SHP77 (cell line): ENCODE measurements at places on chromosomes 4 and X.

- DNase-seq = no peak
Measured at GRCh38 chr4:101277671-101278070, 69.7 kb downstream of the PPP3CA start.

GRCh38 chrX:65932173-65933084 lies 107.5 kb downstream of the VSIG4 start:
- no peak for DNase-seq

DNA sequence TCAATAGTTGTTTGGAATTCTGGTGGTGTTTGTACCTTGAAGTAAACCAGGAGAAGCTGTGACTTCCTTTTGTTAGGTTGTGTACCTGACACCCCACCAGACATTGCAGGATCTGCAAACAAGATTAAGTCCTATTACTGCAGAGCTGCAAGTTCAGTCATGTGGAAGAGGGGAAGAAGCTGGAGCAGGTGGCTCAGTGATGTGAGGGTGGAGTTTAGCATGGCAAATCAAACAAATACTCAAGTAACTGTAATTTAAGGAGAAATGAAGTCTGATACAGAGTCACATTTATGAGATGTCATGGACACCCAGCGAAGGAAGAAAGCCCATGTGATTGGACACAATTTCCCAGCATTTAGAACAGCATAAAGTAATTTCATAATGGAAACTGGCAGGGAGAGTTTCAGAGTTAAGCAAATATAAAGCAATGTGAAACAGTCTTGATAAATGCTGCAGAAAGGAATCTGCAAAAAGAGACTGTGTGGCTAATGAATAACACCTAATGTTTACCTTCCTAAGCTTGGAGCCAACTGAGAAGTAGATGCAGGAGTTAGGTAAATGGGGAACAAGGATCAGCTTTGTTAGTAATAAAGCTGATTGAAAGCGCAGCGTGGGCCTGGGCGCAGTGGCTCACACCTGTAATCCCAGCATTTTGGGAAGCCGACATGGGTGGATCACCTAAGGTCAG lies 249.1 kb downstream of the GBA3 start:
- DNase-seq = no peak

GRCh38 chrX:154516656-154517100 lies 646 bp upstream of the FAM3A start:
- no peak for DNase-seq

GRCh38 chr4:78162821-78163220 lies 105.7 kb downstream of the FRAS1 start:
- DNase-seq = no peak

GRCh38 chr4:11451716-11452115 lies 23.0 kb upstream of the HS3ST1 start:
- DNase-seq = no peak

DNA sequence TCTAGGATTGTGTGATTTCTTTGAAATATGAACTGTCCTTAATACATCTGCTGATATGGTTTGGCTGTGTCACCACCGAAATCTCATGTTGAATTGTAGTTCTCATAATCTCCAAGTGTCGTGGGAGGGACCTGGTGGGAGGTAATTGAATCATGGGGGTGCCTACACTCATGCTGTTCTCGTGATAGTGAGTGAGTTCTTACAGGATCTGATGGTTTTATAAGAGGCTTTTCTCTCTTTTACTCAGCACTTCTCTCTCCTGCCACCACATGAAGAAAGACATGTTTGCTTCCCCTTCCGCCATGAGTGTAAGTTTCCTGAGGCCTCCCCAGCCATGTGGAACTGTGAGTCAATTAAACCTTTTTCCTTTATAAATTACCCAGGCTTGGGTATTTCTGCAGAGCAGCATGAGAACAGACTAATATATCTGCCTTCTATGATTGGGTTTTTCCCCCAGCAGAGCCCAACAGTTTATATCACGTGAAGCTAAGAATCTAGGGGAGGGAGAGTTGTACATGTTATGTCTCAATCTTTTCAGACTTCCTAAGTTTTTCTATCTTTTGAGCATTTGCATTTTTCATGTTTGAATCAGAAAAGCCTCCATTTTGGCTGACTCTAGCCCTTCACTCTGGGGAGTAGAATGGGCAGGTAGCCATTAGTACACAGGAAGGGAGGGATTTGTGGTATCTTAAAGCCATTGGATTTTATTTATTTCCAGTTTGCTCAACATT lies 58.9 kb downstream of the PLAC1 start:
- no peak for DNase-seq

GRCh38 chrX:3609810-3610209 lies 103.6 kb downstream of the PRKX start:
- DNase-seq = no peak

GRCh38 chr4:94634271-94634670 lies 123.5 kb upstream of the BMPR1B start:
- DNase-seq = no peak

DNA sequence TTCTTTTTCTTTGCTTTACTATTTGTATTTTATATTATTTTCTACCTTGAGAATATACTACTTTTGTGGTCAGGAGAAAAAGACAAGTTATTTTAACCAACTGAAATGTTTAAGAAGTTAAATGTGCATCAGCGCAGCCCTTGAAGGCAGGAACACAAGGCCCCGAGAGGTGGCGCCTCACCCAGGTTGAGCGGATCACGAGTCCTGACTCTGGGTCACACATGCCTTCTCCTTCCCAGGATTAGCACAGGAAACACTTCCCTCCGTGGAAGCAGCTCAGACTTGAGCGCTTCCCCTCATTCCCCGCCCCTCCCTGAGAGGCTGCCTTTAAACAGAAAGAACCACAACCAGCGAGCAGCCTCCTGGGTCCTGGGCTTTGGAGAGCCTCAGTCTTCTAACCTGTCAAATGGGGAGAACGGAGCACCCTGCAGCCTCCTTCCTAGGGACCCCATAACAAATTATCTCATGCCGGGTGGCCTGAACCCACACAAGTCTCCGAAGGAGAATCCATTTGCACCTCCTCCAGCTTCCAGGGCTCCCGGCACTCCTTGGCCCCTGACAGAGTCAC lies 217.6 kb downstream of the AFAP1 start:
- DNase-seq = no peak

DNA sequence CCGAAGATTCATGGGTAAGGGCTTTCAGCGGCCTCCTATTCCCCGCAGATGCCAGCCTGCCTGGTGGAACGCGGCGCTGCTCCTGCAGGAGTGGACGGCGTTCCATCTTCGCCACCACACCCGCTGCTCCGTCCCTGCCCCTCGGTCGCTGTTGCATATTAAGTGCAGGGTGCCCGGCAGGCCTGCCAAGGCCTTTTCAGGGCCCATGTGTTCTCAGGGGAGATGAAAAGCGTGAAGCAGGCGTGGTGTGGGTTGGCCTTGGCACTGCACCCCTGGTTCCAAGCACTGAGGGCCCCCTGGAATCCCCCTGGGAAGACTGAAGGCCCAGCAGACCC lies 52.0 kb downstream of the SORCS2 start:
- DNase-seq = no peak

- no peak for DNase-seq
Measured at GRCh38 chrX:35622040-35622439, 176.1 kb upstream of the MAGEB16 start.

GRCh38 chrX:10884246-10884645 lies 226.9 kb upstream of the HCCS start:
- DNase-seq = no peak

GRCh38 chr4:100736641-100737451 lies 219.0 kb upstream of the EMCN start:
- no peak for DNase-seq

GRCh38 chr4:81682492-81682891 lies 210.8 kb upstream of the RASGEF1B start:
- no peak for DNase-seq

DNA sequence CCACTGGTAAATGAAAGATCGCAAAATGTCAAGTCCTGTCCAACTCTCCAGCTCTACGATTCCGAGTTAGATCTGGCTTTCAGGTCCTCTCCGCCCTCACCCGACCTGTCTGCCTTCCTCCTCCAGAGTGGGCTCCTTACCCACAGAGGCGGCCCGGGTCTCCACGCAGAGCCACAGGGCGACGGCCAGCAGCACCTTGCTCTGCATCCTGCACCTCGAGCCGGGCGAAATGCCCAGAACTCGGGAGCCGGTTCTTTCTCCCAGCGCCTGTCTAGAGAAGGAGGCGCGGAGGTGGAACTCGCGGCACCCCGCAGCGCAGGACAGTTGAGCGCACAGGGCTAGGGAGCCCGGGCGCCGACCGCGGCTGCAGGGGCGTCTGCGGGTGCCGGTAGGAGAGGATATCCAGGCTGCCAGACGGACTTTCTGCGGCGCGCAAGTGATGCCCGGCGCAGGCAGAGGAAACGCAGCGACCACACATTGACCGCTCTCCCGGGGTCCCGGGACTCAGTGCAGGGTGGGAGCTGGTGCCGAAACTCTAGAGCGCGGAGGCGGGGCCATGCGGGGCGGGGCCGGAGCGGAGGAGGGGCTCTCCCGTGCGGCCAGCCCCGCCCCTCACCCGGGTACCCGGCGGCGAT lies at the start of gene KDR:
Gene KDR, minus strand, starts transcription at position 509 of the 635 bp plus-strand sequence. Its CDS starts 302 bp downstream, at position 207.
- no peak for DNase-seq

DNA sequence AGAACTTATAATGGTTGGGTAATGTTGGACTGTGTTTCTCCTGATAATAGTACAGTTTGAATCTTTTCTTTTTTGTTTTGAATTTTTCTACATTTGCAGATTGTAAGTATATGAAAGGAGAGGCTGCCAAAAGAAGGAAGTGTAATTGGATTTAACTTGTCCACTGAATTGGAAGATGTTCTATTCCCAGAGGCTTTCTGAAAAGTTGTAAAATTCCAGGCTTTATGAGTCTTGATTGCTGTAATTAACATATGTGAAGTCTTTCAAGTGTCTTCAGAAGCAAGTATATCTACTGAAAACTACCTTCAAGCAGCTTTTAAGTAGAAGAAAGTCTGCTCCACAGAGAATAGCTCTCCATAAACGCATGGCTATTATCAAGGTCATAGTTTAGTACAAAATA lies 2456.4 kb downstream of the PCDH7 start:
- no peak for DNase-seq

DNA sequence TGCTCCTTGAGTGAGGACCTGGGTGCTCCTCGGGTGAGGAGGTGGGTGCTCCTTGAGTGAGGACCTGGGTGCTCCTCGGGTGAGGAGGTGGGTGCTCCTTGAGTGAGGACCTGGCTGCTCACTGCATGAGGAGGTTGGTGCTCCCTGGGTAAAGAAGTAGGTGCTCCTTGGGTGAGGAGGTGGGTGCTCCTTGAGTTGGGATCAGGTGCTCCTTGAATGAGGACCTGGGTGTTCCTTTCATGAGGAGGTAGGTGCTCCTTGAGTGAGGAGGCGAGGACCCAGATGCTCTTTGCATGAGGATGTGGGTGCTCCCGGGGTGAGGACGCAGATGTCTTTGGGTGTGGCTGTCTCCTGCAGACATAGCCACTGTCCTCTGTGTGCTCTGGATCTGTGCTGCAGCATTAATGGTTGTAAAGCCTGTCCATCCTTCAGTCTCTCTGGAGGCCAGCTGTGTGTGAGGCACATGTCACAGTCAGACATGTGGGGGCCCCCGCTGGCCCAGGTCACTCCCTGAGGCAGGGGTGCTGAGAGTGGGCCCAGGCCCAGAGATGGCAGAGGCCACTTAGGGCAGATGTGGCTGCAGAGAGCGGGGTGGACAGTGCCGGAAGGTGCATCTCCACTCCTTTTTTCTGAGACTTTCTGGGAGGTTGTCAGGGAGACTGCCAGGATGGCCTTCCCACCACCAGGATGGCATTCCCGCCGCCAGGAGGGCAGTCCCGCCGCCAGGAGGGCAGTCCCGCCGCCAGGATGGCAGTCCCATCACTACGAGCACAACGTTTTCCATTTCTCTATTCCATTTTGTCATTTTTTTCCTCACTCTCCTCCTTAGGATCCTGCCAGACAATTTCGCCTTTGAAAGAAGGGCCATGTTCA lies 101.8 kb downstream of the HMX1 start:
- DNase-seq = no peak

DNA sequence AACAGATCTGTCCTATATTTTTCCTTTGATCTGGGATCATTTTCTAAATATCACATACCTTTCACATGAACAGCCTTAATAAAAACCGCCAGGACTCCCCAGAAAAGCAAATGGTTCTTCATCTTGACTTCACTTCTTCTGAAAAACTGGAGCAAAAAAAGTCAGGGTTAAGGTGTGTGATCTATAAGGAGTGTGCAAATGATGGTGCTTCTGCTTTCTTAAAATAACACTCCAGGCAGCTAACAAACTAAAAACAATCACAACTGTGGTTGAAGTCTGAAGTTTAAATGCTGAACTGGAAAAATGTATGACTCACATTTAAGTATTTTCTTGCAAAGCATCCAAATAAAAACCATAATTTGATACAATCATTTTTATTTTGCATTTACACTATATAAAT lies at the start of gene JCHAIN:
Gene JCHAIN, minus strand, starts transcription at position 140 of the 400 bp plus-strand sequence. Its CDS starts 18 bp downstream, at position 122.
- no peak for DNase-seq

DNA sequence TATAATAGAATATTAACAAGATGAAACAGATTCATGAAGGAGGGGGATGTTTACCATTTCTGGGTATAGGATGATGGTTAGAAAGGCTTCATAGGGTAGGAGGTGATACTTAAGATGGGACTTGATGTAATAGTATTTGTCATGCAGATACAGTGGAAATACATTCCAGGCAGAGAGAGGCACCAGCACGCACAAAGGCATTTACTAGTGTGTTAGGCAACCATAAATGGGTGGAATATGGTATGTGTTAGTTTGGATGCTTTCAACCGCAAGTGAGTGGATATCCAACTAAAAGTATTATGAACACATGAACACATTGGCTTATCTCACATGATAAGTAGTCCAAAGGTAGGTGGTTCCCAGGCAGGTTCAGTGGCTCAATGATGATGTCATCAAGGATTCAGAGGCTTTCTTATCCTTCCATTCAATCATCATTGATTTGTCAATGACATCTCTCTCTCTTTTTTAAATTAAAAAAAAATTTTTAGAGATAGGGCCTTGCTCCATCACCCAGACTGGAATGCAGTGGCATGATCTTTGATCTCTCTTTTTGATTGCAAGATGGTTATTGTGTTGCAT lies 12.7 kb upstream of the STARD8 start:
- DNase-seq = no peak

DNA sequence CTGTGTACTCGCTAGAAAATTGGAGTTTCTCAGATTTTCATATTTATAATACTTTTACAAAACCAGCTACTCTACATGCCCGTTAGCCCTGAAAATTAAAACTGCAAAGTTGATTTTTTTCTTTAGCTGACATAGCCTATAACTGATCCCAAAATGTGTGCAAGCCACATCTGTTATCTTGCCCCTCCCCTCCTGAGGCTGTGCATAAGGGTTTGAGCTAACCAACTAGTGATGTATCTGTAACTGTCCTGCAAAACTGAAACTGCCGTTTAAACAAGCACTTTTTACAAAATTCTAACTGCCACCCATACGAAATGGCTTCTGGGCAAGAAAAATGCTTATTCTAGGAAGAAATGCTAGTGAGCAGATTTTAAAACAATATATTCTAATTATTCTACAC lies 59.1 kb downstream of the EDNRA start:
- no peak for DNase-seq
